ENCODE measurements at places on chromosomes 13 and 19. TPM values are rescaled to one million over a fixed set of nuclear protein-coding genes. Genes with fewer than 3 reads are reported as not detected.

CD37 gene
- not detected for total RNA-seq

SIRT6 gene
- 21.1 TPM for total RNA-seq

CEACAM6 gene
- total RNA-seq = 9.6 TPM

BABAM1 gene
- 67.7 TPM for total RNA-seq

OR10H5 gene
- total RNA-seq = not detected
